ENCODE measurements at places on chromosomes 5 and 9.

GRCh38 chr5:147388184-147389108 is 121.4 kb downstream of the DPYSL3 start:
- DNase-seq, result no peak

- no peak for DNase-seq
Observed at GRCh38 chr9:1453636-1454035, 403.5 kb downstream of the DMRT2 start.

DNA sequence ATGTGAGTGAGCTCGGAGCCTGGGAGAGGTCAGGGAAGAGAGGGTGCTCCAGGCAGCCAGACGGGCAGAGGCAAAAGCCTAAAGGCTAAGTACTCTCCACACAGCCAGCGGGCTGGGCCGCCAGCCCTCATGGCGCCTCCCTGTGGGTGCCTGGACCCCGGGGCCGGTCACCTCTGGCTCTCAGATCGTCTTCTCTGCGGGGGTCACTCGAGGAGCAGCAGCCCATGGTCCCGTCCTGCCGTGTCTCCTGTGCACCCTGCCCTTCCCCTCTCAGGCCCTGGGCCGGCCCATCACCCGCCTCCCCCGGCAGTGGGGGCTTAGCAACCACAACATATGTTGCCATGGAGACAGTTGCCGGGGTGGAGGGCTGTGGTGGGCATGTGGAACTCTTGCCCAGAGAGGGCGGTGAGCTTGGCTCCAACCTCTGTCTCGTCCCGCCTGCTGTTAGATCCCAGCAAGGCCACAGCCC is 4.2 kb downstream of the AK1 start:
- no peak for DNase-seq

DNA sequence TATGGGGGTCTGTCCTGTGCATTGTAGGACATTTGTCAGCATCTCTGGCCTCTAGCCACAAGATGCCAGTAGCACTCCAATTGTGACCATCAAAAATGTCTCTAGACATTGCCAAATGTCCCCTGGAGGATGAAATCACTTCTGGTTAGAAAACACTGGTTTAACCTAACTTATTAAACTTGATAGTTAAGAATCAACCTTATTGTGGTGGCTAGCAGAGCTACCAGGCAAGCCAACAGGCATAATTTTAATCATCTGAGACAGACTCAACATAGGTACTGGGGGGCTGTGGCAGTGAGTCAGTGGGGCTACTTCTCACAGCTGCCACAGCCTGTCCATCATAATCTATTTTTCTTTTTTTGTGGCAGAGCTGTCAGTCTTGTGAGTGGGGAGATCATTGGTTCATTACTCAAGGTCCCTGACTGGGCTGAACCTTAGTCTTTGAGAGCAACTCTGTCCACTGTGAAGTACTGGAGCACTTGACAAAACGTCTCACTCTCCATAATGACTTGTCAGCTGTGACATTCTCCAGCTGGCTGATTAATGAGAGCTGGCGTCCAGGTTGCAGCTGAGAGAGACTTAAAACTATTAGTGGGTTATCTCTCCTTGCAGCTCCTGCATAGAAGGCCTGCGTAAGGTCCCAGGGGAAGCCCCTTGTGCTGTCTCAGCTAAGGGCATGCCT is 107.9 kb downstream of the DCP2 start:
- no peak for DNase-seq

- DNase-seq, result peak; percentile 46
Observed at GRCh38 chr9:69173891-69174615, at the start of gene TJP2. Gene TJP2, plus strand, starts transcription at chr9:69174277. Its CDS starts 96 bp downstream, at chr9:69174373.

DNA sequence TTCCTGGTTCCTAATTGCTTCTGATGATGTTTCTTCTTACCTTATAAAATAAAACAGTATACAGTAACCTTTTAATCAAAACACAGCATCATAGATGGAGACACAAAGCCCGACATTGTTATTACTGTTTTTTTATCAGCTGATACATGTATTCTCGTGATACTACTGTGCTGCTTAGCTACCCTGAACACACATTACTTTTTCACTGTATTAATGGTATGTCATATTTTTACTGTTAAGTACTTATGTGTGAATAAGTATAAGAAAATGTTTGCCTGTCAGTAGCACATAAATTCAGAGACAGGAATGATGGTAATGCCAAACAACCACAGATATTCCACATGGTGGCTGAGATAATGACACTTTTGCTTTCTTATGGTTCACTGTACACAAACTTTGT is 68.7 kb downstream of the RAB24 start:
- DNase-seq, result no peak

DNA sequence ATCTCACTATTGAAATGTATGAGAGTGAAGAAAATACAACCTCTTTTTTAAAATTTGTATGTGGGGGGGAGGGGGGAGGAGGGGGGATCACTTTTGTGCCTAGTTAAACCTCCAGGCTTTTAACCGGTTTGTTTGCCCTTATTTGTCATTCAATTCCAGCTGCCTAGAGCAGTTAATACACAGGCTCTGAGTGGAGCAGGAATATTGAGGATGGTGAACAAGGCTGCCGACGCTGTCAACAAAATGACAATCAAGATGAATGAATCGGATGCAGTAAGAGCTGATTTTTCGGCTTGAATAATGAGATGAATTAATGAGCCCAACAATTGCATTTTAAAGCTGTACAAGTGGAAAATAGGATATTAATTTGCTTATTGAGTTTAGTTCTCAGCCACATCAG is 28.7 kb upstream of the SNX24 start:
- no peak for DNase-seq

DNA sequence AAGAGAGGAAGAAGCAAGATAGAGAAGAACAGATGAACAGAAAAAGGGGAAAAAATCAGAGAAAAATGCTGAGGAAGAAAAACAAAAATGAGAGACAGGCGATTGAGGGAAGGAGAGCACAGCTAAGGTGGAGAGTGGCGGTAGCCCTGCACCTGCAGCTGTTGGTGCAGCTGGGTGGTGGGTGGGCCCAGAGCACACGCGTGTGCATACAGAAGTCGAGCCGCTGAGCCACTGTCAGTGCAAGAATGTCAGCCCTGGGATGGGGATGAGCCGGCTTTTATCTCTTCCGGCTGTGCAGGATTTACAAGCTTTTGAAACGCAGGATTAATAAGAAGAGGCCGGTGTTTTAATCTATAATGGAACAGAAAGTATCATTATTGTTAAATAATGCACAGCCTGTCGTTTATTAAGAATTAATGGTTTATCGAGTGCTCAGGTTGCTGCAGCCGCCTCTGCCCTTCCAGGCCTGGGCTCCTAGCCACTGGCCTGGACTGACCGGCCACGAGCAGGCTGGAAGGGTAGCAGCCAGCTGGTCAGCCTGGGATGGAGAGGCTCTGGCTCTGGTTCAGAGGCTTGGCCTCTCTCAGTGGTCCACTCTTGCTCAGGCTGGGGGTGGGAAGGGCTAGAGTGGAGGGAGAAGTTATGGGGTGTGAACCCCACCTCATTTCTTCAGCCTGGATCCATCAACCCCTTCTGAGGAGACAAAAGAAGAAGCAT is 68.7 kb downstream of the PCDH1 start:
- DNase-seq, result no peak

GRCh38 chr9:26375448-26375847 is 517.2 kb downstream of the CAAP1 start:
- no peak for DNase-seq

- no peak for DNase-seq
Observed at GRCh38 chr5:14035859-14036503, 91.5 kb upstream of the DNAH5 start.

- DNase-seq, result no peak
Observed at GRCh38 chr9:8280811-8281210, 481.2 kb upstream of the DMAC1 start.

- DNase-seq, result no peak
Observed at GRCh38 chr5:54673523-54674225, 156.1 kb downstream of the SNX18 start.

- DNase-seq, result no peak
Observed at GRCh38 chr5:160651692-160652645, 200.0 kb downstream of the ATP10B start.

GRCh38 chr5:34452170-34452828 is 203.8 kb upstream of the RAI14 start:
- DNase-seq, result no peak

DNA sequence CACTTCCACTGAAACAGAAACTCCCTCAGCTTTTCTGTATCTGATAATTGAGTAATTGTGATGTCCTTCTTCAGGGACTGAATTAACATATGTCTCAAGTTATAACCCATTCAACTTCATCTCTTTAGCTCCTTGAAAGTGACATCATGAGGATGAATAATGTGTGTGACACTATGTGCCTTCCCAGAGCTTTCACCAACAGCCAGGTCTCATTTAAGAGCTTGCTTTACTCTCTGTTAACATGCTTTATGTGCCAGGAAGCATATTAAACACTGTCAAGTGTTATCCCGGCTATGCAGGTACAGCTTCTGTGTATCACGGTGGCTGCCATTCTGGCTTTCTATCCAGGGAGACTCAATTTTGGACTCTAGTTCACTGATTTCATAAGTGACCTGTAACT is 799.9 kb downstream of the CDH12 start:
- DNase-seq, result no peak

DNA sequence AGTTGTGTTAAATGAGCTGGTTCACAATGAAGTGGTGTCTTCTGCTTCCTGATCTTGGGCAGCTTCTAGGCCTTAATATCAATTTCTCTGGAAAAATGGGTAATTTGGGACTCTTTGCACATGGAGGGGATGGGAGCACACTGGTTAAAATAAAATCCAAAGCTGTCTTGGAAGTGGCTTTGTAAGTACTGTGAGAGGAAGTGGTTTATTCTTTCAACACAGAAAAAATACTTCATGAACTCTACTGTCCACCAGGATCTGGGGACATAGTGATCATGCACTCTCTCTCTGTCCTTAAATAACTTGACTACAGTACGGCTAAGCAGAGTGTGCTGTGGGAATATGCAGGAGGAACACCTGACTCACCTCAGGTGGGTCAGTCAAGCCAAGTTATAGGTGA is 2.4 kb downstream of the PCYOX1L start:
- DNase-seq, result no peak

DNA sequence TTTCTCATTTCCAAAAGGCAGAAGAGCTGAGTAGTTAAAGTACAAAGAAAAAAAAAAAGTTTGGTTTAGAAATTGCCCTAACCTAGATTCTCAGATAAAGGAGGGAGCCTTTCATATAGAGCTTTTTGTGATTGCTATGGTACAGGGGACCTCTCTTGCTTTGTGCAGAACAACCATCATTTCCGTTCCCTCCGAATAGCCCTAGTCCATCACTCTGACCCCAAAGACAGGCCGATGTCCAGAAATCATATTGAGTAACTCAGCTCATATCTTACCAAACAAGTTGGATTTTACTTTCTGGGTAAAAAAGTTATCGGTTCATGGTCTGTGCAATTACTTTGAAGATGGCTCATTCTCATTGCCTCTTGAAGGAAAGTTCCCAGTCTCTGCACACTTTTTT is 36.7 kb upstream of the COL15A1 start:
- no peak for DNase-seq

DNA sequence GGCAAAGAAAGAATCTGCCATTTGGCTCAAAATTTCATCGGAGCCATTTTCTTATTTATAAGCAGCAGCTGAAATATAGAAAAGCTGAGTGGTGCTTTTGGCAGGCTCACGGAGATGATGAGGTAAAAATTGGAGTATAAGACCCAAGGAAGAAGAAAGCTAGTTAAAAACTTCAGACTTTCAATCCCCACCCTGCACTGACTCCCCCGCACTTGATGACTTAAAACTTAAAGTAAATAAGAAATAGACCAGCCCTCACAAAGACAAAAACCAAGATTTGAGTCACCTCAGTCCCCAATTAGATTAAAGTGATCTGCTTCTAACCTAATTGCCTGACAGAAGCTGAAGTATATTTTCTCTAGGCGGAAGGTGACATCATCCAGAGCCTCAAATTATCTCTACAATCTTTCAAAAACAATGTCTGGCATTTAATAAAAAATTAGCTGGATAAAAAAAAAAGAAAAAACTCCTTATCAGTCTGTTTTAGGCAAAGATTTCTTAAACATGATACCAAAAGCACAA is 124.0 kb upstream of the PJA2 start:
- no peak for DNase-seq

DNA sequence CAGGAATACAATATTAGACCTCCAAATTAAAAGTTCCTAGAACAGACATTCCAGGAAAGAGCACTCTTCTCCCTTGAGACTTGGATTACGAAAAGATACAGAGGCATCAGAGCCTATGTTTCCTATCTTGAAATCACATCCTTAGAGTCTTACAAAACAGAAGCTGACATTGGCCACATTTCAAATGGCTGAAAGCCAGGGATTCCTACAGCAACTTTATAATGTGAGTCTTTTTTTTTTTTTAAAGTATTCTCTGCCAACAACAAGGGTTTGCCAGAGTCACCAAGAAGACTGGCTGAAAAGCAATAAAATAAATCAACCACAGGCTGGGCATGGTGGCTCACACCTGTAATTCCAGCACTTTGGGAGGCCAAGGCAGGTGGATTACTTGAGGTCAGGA is 63.1 kb downstream of the TRPM6 start:
- DNase-seq, result no peak

DNA sequence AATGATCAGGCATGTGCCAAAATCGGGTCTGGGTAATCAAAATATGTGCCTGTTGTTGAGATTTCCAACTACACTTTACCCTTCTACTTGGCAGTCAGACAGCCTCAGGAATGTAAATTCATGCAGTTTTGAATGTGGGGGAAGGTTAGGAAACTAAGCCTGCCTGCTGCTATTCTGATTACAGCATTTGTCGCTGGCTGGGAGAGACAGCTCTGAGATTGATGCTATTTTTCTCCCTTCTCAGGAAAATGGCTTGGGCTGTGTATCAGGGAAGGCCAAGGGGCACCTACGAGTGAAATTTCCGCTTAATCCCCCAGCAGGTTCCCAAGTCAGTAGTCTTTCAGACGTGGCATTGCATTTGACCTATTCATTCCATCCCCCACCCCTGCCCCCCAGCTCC is 3.6 kb upstream of the RGS7BP start:
- DNase-seq, result no peak

GRCh38 chr9:79583952-79584654 is 12.3 kb downstream of the TLE4 start:
- DNase-seq, result peak; percentile 23

GRCh38 chr5:176342766-176343458 is 18.7 kb downstream of the KIAA1191 start:
- DNase-seq, result no peak

Data from activated CD4-positive, alpha-beta T cell treated with anti-CD3 and anti-CD28 coated beads for 4 hours (primary cell).